CD4-positive, alpha-beta T cell treated with Interleukin-15 for 4 hours (primary cell): ENCODE measurements at places on chromosomes 11 and 22.

DNA sequence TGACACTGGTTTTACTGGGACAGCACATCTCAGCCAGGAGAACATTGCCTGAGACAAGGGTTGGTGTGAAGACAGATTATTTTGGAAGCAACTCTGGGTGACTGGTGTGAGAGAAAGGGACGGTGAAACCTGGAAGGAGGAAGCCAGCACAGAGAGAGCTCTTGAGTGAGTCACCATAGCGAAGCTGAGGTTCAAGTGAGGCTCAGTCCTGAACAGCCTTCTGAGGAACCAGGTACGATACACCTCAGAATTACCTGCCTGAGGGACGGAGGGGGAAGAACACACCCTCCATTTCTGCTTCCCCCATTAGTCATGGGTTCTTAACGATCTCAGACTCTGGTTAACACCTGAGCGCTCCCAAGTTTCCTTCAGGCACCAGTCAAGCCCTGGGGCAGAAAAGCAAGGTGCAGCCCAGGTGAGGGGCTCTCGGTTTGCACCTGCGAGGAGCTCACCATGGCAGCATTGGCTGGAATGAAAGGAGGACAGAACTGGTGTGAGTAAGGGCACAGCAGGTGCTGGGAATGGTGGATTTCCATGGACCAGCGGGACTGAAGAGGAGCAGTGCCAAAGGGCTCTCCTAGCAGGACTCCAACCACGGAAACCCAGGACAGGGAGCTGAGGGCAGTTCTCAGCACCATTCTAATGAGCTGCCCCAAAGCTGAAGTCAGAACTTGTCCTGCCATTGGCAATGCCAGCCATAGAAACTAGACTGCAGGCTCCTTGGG is 459.3 kb downstream of the OPCML start:
- no peak for DNase-seq

GRCh38 chr11:86692746-86693145 is 20.3 kb upstream of the ME3 start:
- DNase-seq, result no peak

DNA sequence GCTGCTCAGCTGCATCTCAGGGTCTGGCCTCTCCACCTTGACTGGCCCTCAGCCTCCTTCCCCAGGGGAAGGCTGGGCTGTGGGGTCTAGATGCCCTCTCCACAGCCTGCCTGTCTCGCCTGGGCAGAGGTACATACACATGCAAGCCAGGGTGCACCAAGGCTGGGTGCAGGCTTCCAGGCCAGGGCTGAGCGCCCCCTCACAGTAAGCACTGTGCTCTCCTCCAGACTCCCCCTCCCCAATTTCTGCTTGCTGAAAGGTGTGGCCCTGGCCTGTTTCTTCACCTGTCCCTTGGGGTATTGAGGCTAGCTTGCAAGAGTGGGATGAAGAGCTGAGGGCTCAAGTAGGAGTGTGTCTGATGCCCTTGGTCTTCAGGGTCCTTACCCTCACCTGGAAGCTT is 22.5 kb downstream of the RELT start:
- no peak for DNase-seq

DNA sequence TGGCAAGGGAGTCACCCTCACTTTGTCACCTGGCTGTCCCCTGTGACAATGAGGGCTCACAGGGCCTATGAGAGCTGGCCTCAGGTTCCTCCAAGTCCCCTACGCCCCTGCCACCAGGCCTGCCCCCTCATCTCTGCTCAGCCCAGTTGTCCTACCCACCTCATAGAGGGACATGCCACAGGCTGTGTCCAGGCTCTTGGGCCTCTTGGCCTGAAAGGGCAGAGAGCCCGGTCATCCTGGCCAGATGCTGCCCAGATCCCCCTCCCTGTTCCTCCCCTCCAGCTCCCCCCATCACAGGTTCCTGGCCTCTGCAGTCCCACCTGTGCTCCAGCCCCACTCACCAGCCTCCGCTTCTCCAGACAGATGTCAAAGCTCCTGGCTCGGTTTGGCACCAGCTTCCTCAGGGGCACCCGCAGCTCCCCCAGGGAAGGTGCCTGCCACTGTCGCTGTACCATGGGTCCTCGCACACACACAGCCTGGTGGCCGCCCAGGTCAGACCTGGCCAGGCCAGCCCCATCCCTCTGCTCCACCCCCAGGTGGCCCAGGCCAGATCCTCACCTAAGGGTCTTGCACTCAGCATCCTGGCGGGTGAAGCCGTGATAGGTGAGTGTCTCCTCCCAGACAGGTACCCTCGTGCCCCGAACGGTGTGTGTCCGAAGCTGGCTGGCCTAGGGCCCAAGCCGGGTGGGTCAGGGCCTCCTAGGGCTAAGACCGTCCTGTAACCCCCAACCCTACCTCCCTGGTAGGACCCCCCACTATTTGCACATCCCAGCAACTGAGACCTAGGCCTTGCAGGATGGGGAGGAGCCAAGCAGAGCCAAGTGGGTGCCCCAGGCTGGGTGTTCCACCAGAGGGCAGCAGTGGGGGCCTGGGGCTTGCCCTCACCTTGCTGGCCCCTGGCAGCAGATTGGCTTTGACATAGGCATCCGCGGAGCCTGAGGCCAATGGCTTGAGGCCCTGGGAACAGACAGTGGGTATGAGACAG is 8.3 kb downstream of the NDUFV1 start:
- DNase-seq, result peak; percentile 45
